ENCODE measurements at places on chromosomes 16 and 17.

DNA sequence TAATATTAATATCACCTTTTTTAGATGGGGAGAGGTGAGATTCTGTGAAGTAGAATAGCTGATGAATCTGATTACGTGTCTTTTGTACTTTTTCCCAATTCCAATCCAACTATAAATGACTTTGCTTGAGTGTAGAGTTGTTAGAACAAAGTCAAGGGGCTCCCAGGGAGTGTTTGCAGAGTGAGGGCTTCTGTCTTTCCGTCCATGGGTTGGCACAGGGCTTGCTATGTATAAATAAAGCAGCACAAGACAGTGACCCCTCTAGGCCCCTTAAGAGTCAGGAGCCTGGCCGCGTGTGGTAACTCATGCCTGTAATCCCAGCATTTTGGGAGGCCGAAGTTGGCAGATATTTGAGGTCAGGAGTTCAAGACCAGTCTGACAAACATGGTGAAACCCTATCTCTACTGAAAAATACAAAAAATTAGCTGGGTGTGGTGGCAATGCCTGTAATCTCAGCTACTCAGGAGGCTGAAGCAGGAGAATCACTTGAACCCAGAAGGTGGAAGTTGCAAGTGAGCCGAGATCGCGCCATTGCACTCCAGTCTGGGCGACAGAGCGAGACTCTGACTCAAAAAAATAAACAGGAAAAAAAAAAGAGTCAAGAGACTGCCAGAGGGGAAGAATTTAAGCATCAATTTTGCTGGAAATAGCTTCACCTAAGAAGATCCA is 127.9 kb upstream of the HS3ST3A1 start:
- no peak for DNase-seq

DNA sequence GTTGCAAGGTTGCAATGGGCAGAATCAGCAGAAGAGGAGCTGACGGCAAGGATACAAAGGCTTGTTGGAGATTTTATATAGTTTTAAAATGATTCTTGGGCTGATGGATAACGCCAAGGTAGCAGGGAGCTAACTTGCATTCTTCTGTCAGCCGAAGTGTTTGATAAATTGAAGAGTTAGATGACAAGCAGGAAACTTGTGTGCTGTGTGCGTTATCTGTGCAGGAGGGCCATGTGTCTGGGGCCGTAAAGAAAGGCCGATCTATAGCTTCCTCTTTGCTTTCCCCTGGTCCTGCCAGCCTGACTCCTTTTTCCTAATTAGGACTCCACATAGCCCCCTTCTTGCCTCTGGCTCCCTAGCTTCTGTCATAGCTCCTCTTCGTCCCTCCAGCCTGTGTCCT is 6.7 kb upstream of the WWOX start:
- DNase-seq = no peak

DNA sequence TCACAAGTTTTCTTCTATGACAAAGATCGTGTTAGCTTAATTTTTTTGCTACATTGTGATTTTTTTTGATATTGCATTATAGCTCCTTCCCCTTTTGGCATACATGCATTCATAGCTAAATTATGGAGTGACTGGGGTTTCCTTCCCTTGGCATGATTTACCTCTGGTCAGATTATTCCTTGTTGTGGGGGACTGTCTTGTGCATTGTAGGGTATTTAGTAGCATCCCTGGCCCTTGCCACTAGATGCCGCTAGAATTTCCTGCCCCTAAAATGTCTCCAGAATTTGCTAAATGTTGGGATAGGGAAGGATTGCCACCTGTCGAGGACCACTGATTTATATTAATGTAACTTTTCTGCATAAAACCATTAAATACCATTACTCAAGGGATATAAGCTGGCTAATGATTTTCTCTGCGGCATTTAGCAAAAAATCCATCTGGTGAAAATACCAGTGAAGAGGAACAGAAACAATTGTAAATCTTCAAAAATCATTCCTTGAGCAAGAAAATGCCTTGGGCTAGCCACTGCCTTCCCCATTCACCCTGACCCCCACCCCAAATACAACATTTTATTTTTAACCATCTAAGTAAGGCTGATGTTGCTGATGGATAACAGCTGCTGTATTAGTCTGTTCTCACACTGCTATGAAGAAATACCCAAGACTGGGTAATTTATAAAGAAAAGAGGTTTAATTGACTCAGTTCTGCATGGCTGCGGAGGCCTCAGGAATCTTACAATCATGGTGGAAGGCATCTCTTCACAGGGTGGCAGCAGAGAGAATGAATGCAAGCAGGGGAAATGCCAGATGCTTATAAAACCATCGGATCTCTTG is 195.2 kb downstream of the MAP2K6 start:
- peak; percentile 24 for DNase-seq

- no peak for DNase-seq
Observed at GRCh38 chr17:77453613-77454241, 313.0 kb downstream of the SEC14L1 start.

GRCh38 chr17:75348386-75349012 is 57.0 kb downstream of the GRB2 start:
- DNase-seq = no peak

DNA sequence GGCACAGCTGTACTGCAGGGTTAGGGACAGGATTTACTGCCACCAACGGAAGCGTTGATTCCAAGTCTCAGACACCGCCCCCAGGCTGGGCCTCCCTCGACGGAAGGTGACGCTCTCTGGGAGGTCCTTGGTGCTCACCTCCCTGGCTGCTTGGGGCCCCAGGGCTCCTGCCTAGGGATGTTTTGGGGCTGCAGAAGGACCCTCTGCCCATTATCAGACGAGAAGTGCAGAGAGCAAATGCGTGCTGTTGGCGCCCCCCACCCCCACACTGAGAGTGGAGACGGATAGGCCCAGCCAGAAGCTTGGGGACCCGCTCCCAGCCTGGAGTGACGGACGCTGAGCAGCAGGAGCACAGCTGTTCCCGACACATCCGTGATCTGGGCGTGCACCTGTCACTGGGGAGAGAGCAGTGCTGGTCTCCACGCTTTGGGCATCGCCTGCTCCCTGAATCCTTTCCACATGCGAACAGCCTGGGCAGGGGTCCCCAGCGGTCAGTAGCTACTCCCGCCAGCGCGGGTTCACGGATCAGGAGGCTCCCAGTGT is 5.1 kb upstream of the SOX8 start:
- peak; percentile 38 for DNase-seq

DNA sequence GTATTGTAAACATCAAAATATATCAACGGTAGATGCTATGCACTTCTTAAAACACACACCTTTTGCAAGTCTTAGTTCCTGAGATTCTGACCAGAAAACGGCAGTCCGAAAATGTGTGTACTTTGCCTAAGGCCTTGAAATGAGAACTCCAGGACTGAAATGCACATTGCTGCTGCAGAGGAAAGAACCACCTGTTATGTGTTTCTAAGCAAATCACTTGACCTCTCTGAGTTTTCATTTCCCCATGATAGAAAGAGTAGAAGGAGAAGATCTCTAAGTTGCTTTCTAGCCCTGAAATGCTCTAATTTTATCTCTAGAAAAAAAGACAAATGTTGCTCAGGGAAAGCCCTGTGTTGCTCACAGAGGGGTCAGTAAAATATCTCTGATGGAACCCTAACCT is 9.9 kb downstream of the CCDC182 start:
- DNase-seq = no peak

GRCh38 chr17:42399948-42400843 is 12.0 kb upstream of the STAT3 start:
- peak; percentile 58 for DNase-seq

DNA sequence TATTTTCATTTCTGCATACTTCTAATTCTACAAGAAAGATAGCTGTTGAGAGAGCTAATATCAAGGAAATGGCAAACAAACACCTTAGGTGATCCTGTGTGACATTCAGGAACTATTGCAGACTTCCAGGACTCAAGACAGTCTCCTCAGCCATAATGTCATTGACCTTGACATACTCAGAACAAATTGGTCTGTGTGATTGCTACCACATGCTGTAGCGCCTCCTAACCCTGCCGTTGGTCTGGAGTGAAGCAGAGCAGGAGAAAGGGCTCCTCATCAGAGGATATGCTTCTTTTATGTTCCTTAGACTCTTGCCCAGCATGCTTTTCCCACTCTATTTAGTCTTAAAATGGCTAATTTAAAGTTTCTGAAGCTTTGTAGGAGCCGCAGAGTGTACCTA is 194.2 kb upstream of the TBX2 start:
- no peak for DNase-seq

DNA sequence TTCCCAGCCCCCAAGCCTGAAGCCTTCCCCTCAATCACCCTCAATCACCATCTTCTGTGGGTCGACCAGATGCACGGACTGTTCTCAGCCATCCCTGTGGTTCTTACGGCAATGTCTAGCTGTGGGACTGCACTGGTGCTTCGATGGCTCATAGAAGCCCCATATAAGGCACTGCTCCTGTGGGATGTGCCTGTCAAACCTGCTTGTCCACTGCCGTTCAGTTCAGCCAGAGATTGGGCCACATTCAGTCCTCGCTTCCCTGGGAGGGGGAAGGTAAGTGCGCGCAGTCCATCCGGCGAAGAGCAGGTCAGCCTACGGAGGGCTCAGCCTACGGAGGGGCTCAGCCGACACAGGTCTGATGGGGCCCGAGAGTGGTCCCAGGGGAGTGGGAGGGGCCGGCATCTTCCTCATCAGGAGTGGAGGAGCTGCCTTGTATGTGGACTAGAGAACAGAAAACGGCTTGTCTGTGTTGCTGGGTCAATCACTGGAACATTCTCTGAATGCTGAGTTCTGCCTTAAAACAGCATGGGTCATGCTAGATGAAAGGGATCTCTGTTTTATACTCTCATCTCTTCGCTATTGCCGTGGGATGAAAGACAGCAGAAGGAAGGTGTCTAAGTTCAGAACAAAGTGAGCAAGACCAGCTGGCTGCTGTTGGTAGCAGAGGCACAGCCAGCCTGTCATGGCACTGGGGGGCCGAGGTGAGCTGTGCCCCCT is at the start of gene CARD14:
CARD14 (plus strand) TSS at position 247 of the 717 bp plus-strand sequence. CDS start 11,409 bp downstream, outside the sequence.
- DNase-seq = no peak

- no peak for DNase-seq
Observed at GRCh38 chr16:50173316-50173715, 20.2 kb downstream of the TENT4B start.

DNA sequence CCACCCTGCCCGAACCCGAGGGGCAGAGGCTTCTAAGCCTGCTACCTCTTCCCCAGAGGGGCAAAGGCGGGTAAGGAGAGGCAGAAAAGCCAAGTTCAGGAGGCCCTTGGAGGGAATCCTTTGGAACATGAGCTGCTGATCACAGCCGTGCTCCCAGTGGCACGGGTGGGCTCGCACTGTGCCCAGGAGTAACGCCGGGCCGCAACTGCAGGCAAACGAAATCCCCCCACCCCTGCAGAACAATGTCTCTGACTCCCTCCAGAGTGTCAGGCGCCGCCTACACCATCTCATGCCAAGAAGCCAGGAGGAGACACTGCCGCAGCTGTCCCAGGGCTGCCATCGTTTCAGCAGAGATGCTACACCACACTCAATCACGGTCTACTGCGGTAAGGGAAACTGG is 8.9 kb downstream of the P4HB start:
- DNase-seq = no peak

- DNase-seq = no peak
Observed at GRCh38 chr16:9113707-9114106, 22.3 kb downstream of the HAPSTR1 start.

- DNase-seq = peak; percentile 29
Observed at GRCh38 chr17:80289616-80290015, 29.0 kb downstream of the RNF213 start.

DNA sequence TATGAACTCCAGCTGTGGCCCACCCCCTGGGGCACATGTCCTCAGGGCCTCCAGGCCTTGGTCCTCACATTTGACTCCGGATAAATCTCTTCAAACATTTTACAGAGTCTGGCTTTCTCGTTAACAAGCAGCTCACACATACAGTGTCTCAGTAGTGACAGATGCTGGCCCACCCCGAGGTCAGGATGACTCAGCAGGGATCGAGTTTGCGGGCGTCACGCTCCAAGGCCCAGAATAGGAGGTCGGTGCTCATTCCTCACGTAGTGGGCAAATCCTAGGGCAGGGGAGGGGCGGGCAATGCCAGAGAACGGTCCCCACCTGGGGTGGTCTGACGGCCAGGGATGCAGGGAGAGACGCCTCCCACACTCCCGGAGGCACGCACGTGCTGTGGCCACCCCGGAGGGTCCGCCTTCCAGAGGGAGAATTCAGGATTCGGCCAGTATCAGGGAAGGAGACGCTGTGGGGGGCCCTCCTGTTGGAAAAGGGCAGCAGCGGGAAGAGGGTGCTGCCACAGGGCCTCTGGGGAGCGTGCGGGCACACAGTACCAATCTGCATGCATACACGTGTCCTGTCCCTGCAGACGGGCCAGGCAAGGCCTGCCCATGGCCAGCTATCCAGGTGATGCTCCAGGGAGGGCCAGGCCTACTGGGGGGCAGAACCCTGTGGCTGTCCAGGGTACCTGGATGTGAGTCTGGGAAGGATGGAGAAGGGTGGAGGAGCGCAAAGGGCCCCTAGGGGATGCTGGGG is 8.6 kb downstream of the SLC7A5 start:
- peak; percentile 95 for DNase-seq

- DNase-seq = peak; percentile 45
Observed at GRCh38 chr17:62625870-62626200, 1.6 kb upstream of the MRC2 start.

- DNase-seq = no peak
Observed at GRCh38 chr17:45127548-45128300, 4.6 kb downstream of the PLCD3 start.

- DNase-seq = no peak
Observed at GRCh38 chr16:15819046-15819445, 37.8 kb downstream of the MYH11 start.

GRCh38 chr16:17963185-17963836 is 373.2 kb downstream of the NPIPA8 start:
- DNase-seq = no peak

DNA sequence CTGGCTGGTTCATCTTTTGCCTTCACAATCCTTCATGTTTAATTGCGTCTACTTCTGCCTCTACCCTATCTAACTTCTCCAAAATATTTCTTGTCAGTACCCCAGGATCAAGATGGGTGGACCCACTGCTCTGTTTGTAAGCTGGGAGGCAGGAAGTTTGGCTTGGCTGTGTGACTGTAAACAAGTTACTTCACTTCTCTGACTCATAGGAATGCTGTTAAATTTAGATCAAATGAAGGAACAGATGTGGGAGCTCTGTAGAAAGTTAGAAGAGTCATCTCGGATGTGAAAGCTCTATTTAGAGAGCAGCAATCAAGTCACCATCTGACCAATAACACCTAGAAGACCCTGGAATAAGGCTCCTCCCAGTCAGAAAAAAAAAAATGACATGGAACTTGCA is 55.2 kb upstream of the MRTFB start:
- no peak for DNase-seq

- no peak for DNase-seq
Observed at GRCh38 chr17:8598913-8599312, 31.6 kb downstream of the MYH10 start.

DNA sequence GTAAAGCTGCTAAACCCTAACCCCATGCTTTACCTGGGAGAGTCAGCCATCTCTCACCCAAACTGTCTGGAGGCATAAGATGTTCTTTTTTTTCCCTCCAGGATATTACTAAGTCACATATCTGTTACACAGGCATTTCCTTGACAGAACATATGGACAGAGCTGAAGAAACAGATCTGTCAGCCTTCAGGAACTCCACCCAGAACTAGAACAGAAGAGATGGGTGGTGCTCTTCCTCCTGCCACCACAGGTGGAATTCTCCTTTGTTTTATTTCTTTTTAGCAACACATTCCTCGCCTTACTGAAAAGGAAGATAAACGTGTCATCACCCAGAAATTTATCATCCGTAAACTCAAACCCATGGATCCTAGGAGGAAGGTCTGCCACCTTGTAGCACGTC is 8.8 kb downstream of the MYCBPAP start:
- no peak for DNase-seq
